ENCODE measurements at places on chromosomes 4 and X. TPM values are rescaled to one million over a fixed set of nuclear protein-coding genes. Genes with fewer than 3 reads are reported as not detected.

- H3K27ac ChIP-seq: no peak overlapping the region
- no peaks in the 10 kb centered on the region for H3K36me3 ChIP-seq
- no peak for DNase-seq
Measured at GRCh38 chrX:27968878-27969277, 12.4 kb downstream of the DCAF8L1 start.

GRCh38 chrX:13752646-13753045, 18.1 kb downstream of the OFD1 start:
- no peaks in the 10 kb centered on the region for H3K27me3 ChIP-seq
- peaks cover 35% of the 10 kb centered on the region for H3K4me1 ChIP-seq
- H3K4me3 ChIP-seq: no peak overlapping the region
- peak overlapping the region; percentile 65 for H3K27ac ChIP-seq

- H3K36me3 ChIP-seq: no peaks in the 10 kb centered on the region
- no peaks in the 10 kb centered on the region for H3K27me3 ChIP-seq
- no peak for DNase-seq
- no peaks in the 10 kb centered on the region for H3K4me1 ChIP-seq
- H3K4me3 ChIP-seq: no peak overlapping the region
- H3K27ac ChIP-seq: no peak overlapping the region
Measured at GRCh38 chrX:25175743-25176142, 160.0 kb upstream of the ARX start.

DNA sequence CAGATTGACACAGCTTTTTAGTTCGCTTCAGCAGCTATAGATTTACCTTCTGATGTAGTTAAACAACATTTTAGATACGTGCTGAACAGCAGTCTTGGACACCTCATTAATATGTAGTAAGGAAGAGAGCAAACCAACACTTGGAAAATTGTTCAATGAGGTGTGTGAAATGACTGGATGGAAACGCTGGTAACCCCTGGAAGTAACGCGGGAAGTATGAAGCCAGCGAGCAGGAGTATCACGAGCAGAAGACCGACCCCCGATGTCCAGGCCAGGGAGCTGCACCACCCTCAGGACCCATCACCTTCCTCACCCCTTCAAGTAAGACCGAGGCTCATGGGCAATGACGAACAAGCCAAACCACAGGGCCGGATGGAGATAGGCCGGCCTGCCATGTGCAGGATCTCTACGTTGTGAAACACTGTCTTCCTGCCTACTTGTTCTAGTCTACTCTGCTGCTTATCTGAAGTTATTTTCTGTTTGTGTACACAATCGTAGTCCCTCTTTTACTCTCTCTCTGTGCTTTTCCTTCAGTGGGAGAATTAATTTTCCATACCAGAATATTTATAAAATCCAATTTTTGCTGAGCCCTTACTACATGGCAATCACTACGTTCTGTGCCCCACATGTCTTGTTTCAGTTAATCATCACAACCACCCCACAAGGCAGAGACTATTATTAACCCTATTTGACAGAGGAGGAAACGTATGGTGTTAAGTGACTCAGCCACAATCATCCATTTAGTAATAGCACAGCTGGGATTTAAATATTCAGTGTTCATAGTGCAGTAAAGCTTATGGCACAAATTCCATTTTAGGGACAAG, 221.7 kb downstream of the APBB2 start:
- H3K36me3 ChIP-seq: no peaks in the 10 kb centered on the region
- H3K4me1 ChIP-seq: no peaks in the 10 kb centered on the region
- H3K4me3 ChIP-seq: no peak overlapping the region
- peak overlapping the region; percentile 26 for H3K27ac ChIP-seq
- no peaks in the 10 kb centered on the region for H3K27me3 ChIP-seq

- no peaks in the 10 kb centered on the region for H3K36me3 ChIP-seq
- peaks cover 13% of the 10 kb centered on the region for H3K4me1 ChIP-seq
- no peak overlapping the region for H3K4me3 ChIP-seq
- H3K27ac ChIP-seq: peak overlapping the region; percentile 50
Measured at GRCh38 chrX:41381685-41382084, 47.7 kb downstream of the DDX3X start.

GRCh38 chr4:4861390-4862018, 2.0 kb downstream of the MSX1 start:
- peak overlapping the region; percentile 93 for H3K4me3 ChIP-seq
- H3K4me1 ChIP-seq: peaks cover 4% of the 10 kb centered on the region
- no peaks in the 10 kb centered on the region for H3K27me3 ChIP-seq
- H3K36me3 ChIP-seq: no peaks in the 10 kb centered on the region

- H3K4me1 ChIP-seq: peaks cover 2% of the 10 kb centered on the region
- H3K36me3 ChIP-seq: no peaks in the 10 kb centered on the region
- H3K27me3 ChIP-seq: no peaks in the 10 kb centered on the region
- H3K4me3 ChIP-seq: no peak overlapping the region
- no peak overlapping the region for H3K27ac ChIP-seq
Measured at GRCh38 chrX:155956649-155957048, 40.8 kb upstream of the IL9R start.

- DNase-seq: no peak
- H3K27me3 ChIP-seq: no peaks in the 10 kb centered on the region
- no peak overlapping the region for H3K4me3 ChIP-seq
- no peaks in the 10 kb centered on the region for H3K36me3 ChIP-seq
Measured at GRCh38 chr4:140691369-140691768, 64.8 kb downstream of the TBC1D9 start.

- peak overlapping the region; percentile 12 for H3K4me3 ChIP-seq
- DNase-seq: no peak
- H3K27ac ChIP-seq: peak overlapping the region; percentile 76
Measured at GRCh38 chrX:76148041-76148665, 24.7 kb upstream of the PBDC1 start.

The ZNF630 gene
- 2.7 TPM for total RNA-seq

The SSX4 gene
- not detected for total RNA-seq

The GABRE gene
- 40.4 TPM for total RNA-seq

The PAGE2B gene
- not detected for total RNA-seq

The CTAG2 gene
- not detected for total RNA-seq
